ENCODE measurements at places on chromosomes 11 and 22. TPM values are rescaled to one million over a fixed set of nuclear protein-coding genes. Genes with fewer than 3 reads are reported as not detected.
A peak's percentile ranks its signal among the peaks of the same experiment; 100 is the strongest.

- no peak overlapping the region for H3K27ac ChIP-seq
- DNase-seq: no peak
- H3K36me3 ChIP-seq: peaks cover 94% of the 10 kb centered on the region
- H3K4me3 ChIP-seq: no peak overlapping the region
Measured at GRCh38 chr11:10522921-10523320, 18.1 kb downstream of the RNF141 start.

GRCh38 chr11:3635641-3636375 lies 6.0 kb downstream of the ART5 start:
- no peaks in the 10 kb centered on the region for H3K4me1 ChIP-seq
- DNase-seq: no peak
- H3K27me3 ChIP-seq: no peaks in the 10 kb centered on the region
- no peaks in the 10 kb centered on the region for H3K36me3 ChIP-seq

DNA sequence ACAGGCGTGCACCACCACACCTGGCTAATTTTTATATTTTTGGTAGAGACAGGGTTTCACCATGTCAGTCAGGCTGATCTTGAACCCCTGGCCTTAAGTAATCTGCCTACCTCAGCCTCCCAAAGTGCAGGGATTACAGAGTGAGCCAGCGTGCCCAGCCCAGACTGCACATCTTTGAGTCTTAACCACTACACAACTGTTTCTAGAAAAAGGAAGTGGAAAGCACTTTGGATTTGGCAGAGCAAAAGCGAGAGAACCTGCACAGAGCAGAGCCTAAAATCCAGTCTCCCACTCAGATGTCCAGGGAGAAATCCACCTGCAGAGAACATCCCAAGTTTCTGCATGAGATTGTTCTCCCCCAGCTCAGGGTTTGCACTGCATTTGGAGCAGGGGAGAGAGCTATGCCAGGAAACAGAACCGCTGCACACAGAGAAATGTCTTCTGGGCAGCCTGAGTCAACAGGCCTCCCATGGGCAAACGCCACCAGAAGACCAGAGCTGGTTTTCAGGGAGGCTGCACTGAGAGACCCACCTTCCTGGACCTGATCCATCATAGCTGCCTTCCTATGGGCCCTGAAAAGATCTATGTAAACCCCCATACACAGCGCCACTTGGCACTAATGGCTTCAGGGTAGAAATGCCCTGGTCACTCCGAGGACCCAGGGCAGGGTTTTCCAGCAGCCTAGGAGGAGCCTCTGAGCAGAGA lies 54.0 kb downstream of the RPUSD4 start:
- H3K27me3 ChIP-seq: no peaks in the 10 kb centered on the region
- no peak overlapping the region for H3K27ac ChIP-seq
- no peaks in the 10 kb centered on the region for H3K4me1 ChIP-seq
- H3K4me3 ChIP-seq: no peak overlapping the region
- H3K36me3 ChIP-seq: no peaks in the 10 kb centered on the region
- DNase-seq: no peak

DNA sequence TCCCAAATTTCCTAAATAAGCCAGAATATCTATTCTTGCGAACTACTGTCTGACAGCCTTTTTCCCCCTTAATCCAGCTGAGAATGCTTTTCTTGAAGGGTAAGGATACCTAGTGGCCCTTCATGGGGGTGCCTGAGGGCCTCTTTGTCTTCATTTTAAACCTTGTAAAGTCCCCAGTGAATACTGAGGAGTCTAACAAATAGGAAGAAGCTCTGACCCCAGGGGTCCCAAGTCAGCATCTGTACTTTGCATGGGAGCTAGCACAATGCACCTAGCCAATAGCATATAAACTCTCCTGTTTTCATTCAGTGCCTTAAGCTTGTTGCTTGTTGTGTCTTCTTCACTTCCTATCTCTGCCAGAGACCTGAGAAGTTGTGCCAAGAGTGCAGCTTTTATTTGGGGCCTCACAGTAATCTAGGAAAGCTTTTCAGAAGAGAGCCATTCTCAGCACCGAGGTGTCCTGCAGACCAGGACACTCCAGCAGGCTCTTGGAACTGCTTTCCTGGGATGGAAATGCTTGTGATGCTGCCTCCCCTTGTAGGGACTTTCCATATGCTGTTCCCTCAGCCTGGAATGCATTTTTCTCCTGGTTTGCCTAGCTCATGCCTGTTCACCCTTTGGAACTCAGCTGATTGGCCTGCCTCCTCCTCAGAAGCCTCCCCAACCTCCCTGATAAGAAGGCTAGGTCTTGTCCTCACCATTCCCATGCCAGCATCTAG lies 37.2 kb downstream of the BMAL1 start:
- H3K4me1 ChIP-seq: peaks cover 89% of the 10 kb centered on the region
- DNase-seq: no peak
- no peaks in the 10 kb centered on the region for H3K27me3 ChIP-seq
- H3K4me3 ChIP-seq: no peak overlapping the region

- DNase-seq: no peak
- no peak overlapping the region for H3K27ac ChIP-seq
- H3K4me1 ChIP-seq: no peaks in the 10 kb centered on the region
- no peaks in the 10 kb centered on the region for H3K36me3 ChIP-seq
- no peak overlapping the region for H3K4me3 ChIP-seq
- H3K27me3 ChIP-seq: no peaks in the 10 kb centered on the region
Measured at GRCh38 chr11:72655896-72656464, 18.2 kb downstream of the PDE2A start.

GRCh38 chr11:89184021-89184420 lies 6.3 kb downstream of the TYR start:
- no peak overlapping the region for H3K27ac ChIP-seq
- no peaks in the 10 kb centered on the region for H3K4me1 ChIP-seq
- H3K4me3 ChIP-seq: no peak overlapping the region
- DNase-seq: no peak
- H3K36me3 ChIP-seq: no peaks in the 10 kb centered on the region

DNA sequence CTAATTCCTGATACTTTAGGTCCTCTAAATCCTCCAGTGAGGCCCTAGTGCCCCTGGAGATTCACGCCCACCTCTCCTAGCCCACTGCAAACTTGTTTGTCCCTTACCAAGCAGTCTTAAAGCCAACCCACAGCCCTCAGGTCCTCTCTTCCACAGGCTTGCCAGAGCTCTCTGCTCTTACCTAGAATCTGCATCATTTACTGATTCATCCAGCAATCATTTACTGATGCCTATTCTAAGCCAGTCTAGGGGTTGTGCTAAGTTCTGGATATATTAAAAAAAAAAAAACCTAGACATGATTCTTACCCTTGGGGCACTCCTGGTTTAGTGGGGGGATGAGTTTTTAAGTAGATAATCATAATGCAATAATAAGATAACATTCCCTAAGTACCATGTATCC lies 43.0 kb upstream of the PLET1 start:
- no peaks in the 10 kb centered on the region for H3K27me3 ChIP-seq
- no peak for DNase-seq
- H3K4me3 ChIP-seq: no peak overlapping the region
- no peak overlapping the region for H3K27ac ChIP-seq

DNA sequence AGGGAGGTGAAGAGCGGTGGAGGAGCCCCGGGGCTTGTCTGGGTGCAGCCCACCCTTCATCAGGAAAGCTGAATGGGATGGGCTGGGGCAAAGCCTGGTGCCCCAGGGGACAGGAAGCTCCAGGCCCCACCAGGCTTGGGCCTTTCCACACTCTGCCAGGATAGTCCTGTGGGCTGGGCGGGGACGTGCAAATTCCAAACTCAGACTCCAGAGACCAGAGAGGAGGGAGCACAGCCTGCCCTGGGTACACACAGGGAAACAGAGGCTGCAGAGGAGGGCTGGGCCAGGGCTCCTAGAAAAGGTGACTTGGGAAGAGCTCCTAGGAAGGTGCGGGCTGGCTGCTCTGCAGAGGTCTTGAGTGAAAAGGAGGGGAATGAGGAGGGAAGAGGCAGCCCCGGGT lies 124.7 kb downstream of the MED15 start:
- H3K4me1 ChIP-seq: no peaks in the 10 kb centered on the region
- H3K27me3 ChIP-seq: no peaks in the 10 kb centered on the region
- no peaks in the 10 kb centered on the region for H3K36me3 ChIP-seq
- DNase-seq: no peak

- H3K27ac ChIP-seq: no peak overlapping the region
- no peak overlapping the region for H3K4me3 ChIP-seq
- H3K4me1 ChIP-seq: no peaks in the 10 kb centered on the region
- DNase-seq: no peak
- H3K27me3 ChIP-seq: no peaks in the 10 kb centered on the region
Measured at GRCh38 chr11:29227811-29228210, 789.0 kb downstream of the KCNA4 start.

DNA sequence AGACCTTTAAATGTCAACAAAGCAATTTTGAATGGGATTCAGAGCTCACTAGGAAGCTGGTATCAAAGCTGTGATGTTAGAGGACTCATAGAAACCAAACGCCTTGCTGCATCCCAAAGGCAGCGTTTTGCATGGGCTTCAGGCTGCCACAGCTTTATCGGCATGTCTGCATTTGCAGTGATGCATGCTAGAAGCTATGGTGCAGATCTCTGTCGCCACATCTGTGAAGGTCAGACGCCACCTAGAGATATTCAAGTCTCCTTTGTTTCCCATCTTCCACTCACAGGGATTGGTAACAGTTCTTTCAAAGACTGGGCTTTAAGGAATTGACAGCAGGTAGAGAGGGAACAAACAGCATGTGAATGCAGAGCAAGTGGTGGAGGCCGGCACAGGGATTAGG lies 47.8 kb downstream of the NTM start:
- H3K27ac ChIP-seq: no peak overlapping the region
- H3K36me3 ChIP-seq: no peaks in the 10 kb centered on the region
- no peak for DNase-seq
- no peaks in the 10 kb centered on the region for H3K4me1 ChIP-seq
- H3K4me3 ChIP-seq: no peak overlapping the region
- no peaks in the 10 kb centered on the region for H3K27me3 ChIP-seq

- DNase-seq: no peak
- H3K27me3 ChIP-seq: no peaks in the 10 kb centered on the region
- no peak overlapping the region for H3K27ac ChIP-seq
Measured at GRCh38 chr22:47124961-47125360, 362.5 kb downstream of the TBC1D22A start.

DNA sequence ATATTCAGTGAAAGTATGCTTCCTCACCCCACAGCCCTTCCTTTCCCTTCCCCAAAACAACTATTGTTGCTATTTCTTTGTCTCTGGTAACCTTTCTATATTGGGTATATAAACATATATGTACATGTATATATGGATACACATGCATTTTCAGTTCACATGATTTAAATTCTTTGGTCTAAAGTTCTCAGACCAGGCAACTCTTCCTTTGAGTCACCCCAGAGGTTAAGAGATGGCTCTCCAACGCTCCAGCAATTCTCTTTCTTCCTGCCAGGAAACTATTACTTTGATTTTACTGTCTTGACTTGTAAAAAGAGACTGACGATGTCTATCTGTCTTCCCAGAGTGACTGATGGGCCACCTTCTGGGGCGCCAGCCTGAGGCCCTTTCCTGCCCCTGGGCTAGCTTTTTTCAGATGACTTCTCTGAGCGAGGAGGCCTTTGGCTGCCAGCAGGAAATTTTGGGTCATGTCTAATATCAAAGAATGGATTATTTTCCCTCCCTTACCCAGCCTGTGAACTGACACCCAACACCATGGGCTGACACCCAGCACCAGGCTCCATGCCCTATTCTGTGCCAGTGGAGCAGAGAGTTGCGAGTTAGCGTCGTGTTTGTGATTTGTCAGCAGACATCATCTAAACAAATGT lies 14.4 kb upstream of the ST3GAL4 start:
- H3K27ac ChIP-seq: peak overlapping the region; percentile 20
- peaks cover 30% of the 10 kb centered on the region for H3K4me1 ChIP-seq
- H3K4me3 ChIP-seq: no peak overlapping the region
- peaks cover 2% of the 10 kb centered on the region for H3K36me3 ChIP-seq
- H3K27me3 ChIP-seq: no peaks in the 10 kb centered on the region

DNA sequence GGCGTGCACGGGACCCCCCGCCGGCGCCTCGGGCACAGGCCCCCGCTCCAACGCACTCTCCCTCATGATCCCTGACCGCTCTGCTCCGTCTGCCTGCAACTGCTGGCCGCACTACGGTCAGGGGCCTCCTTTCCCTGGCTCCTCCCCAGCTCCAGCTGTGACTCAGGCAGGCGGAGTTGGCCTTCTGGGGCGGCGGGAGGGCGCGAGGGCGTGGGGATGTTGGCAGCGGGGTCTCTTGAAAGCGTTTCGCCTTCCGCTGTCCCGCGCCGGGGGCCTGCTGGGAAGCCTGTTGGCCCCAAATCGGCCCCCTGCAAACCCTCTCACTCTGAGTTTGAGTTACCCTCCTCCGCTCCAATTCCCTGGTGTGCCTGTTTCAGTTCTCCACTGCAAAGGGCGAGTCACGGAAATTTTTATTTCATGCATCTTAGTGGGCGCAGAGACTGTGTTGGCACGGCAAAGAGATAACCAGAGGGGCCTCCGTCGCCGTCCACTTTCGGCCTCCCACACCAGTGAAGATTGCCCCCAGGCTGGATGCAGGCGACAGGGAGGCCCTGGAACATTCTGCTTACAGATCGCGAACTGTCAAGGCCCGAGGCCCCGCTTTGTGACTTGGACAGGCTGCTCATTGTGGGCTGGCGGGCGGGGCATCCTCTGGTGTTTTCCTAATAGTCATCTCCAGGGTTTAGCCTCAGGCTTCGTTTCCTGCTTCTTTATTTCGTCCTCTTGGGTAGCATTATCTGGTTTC lies at the start of gene CAVIN3:
TSS of gene CAVIN3 (minus strand) at position 91 of the 745 bp plus-strand sequence. CDS start at position 66, 25 bp downstream.
- peak; percentile 92 for DNase-seq
- peak within 1 kb of the TSS; percentile 96 for H3K27ac ChIP-seq
- no peaks in the 10 kb centered on the region for H3K36me3 ChIP-seq
- no peaks in the 10 kb centered on the region for H3K27me3 ChIP-seq

DNA sequence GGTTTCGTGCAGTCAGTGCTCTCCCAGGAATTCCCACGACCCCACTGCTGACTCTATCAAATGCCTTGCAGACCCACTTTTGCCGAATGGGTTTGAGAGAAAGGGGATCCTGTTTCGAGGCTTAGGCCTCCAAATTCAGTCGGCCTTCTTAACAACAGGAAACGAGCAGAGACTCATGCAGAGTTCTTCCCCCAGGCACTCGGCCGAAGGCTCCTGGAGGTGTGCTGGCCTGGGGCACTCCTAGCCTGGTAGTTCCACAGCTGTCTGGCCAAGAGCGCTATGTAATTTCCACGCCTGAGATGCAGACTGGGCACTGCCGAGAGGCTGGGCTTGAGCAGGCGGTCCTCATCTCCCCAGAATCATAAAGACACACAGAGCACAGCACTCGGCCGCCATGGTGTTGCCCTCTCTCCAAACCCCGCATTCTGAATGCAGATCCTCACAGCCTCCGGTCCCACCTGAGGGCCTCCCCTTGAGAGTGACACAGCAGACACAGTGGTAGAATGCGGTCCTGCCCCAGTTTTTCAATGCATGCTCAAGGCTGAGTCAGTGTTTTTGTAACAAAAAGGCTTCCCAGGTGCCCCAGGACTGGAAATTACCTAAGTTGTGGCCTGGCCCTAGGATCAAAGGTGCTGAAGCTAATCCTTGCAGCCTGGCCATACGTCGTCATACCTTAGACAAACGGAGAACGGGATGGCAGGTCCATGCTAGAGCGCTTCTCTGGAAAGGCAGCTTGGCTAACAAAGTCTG lies 30.2 kb upstream of the BID start:
- peaks cover 20% of the 10 kb centered on the region for H3K4me1 ChIP-seq
- H3K36me3 ChIP-seq: peaks cover 47% of the 10 kb centered on the region
- H3K27ac ChIP-seq: no peak overlapping the region

- peaks cover 10% of the 10 kb centered on the region for H3K4me1 ChIP-seq
- peak overlapping the region; percentile 92 for H3K27ac ChIP-seq
- H3K36me3 ChIP-seq: no peaks in the 10 kb centered on the region
- no peak for DNase-seq
Measured at GRCh38 chr22:37806409-37807333, 1.1 kb upstream of the GCAT start.

GRCh38 chr11:123122341-123122740 lies 60.4 kb upstream of the HSPA8 start:
- H3K36me3 ChIP-seq: no peaks in the 10 kb centered on the region
- H3K4me1 ChIP-seq: no peaks in the 10 kb centered on the region
- no peaks in the 10 kb centered on the region for H3K27me3 ChIP-seq
- H3K4me3 ChIP-seq: no peak overlapping the region

Gene TNNT3
- 4,757 TPM for total RNA-seq

Gene TEX54
- total RNA-seq: not detected

Gene DDTL
- 0.96 TPM for total RNA-seq

Gene SCGB1D2
- total RNA-seq: not detected

Measured in psoas muscle (tissue), 8 donors.